NCI-H510A treated with DMSO at 0.1 percent for 48 hours (cell line): ENCODE measurements at places on chromosomes 12 and 14.
A peak's percentile ranks its signal among the peaks of the same experiment; 100 is the strongest.

- no peak for DNase-seq
Measured at GRCh38 chr14:76870166-76870565, 44.0 kb downstream of the LRRC74A start.

DNA sequence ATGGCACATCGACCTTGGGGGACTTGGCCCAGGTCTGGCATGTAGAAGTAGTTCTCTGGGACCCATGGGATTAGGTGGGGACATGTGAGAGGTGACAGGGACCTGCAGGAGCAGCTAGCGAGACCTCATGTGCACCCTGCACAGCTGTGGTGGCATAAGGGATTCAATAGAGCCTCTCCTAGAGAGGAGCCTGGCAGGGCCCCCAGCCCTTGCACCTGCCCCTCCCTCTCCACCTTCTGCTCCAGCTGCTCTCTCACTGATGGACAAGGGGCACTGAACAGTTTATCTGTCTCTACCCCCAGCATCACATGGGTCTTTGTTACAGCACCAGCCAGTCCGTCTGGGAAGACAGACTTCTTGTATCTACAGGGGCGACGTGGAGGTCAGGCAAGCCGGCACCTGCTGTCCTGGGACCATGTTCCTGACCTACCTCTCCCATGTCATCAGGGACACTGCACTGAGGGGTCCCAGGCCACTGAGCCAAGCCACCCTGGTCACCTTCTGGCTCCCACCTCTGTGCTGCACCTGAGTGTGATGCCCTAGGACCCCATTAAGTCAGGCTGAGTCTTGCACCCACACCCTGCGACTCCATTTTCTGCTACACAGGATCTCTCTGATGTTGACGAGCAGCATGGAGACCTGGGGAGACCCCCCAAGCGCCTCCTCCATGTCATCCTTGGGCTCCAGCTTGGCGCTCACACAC lies 32.6 kb downstream of the DDX11 start:
- DNase-seq, result peak; percentile 55

DNA sequence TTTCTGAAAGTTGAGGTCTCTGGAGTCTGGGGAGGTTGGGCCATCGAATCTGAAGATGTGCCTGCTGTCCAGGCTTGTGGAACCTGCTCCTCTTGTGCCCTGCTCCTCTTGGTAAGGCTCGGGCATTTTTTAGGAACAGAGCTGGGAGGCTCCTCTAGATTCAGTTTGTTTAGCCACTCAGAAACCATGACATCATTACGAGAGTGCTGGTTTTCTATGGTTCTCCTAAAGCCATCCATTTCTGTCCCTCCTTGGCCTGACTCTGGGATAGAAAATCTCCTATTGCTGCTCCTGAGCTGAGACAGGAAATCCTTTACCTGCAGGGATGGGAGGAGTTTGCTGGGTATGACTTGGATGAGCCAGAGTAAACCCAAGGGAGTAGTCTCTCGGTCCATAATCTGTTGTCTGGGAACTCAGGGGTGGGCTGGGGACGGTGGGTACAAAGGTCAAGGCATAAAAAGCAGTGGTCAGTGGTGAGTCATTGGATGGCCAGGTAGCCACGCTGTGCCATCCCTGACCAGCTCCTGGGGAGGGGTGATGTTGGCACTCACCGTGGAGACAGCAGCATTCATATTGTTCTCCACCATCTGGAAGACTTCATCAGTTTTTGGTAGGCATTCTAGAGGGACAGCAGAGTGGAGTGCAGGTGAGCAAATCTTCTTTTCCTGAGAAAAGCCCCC lies 2.4 kb upstream of the ADCY4 start:
- DNase-seq, result no peak

GRCh38 chr14:100049220-100049619 lies 16.0 kb upstream of the EVL start:
- no peak for DNase-seq

DNA sequence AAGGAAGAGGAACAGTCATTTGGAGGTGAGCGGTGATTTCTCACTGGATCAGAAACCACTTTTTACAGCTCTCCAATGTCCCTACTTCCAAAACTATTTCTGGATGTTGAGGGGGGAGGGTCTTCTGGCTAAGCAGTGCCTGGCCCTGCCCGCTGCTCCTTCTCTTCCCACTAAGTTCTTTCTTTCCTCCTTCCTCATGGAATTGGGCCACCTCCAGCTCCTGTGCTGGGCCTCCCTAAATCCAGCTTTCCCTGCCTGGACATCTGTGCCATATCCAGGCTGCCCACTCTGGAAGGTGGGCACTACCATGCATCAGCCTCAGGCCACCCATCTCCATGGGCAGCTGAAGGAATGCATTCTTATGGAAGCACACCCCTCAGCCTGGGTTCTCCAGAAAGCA lies 11.5 kb downstream of the DHRS2 start:
- no peak for DNase-seq

GRCh38 chr14:50531595-50532501 lies 521 bp downstream of the MAP4K5 start:
- peak; percentile 42 for DNase-seq

DNA sequence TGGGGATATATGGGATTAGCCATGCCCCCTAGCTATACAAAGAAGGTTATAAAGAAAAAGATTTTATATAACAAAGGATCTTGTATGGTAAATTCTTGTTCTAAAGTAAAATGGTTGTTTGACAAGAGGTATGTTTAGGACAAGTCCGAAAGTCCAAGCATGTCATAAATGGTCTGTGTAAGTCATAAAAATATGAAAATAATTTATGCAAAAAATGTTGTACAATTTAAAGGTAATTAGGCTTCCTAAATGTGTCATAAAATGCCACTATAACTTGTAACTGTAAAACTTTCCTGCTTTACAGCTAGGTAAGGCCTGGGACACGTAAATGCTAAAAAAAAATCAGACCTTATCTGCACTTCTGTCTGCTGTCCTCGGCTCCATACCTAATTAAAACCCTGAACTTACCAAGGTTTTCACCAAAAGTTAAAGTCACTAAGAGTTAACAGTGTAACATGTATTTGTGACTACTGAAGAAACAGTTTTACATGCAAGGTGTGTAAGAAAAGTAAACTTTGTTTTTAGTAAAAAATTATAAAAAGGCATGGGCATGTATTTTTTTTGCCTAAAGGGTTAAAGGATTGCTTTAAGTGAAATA lies 110.0 kb upstream of the RESF1 start:
- no peak for DNase-seq

GRCh38 chr12:89993632-89994031 lies 285.0 kb upstream of the ATP2B1 start:
- DNase-seq, result no peak

- no peak for DNase-seq
Measured at GRCh38 chr14:50607761-50608160, 47.8 kb downstream of the ATL1 start.

DNA sequence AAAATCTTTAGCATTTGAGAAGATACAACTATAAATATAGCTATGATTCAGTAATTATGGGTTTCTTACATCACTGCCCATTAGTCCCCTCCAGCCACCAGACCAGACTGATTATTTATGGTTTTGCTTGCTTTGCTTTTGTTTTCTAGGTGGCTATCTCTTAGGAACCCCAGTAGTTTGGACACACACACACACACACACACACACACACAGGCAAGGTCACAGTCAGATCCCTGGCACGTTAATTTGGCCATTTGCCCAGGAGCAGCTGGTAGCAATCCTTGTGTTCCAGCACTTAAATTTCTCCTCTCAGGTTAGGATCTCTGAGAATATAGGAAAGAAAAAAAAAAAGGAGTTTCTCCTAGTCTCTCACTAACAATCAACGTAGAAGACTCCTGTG lies 90.2 kb upstream of the RESF1 start:
- no peak for DNase-seq

- no peak for DNase-seq
Measured at GRCh38 chr12:119911182-119911581, 34.1 kb upstream of the CIT start.

DNA sequence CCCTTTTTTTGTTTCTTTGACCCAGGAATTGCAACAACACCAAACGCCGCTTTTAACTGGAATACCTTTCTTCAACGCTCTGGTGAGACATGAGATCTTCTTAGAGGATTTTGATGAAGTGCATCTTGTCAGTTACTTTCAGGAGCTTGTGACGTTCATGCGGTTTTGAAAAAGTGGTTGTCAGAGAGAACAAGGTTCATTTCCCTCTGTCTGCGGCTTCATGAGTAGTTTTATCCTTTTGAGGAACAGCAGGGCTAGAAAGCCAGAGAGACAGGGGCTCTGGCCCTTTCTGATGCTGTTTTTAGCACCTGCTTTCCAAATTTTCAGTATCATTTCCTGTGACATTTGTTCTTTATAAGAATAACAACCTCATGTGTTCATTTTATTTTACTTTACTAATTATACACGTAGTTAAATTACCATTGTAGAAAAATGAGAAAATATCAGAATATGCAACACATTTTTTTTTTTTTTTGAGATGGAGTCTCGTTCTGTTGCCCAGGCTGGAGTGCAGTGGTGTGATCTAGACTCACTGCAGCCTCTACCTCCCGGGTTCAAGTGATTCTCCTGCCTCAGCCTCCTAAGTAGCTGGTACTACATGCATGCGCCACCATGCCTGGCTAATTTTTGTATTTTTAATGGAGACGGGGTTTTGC lies 61.8 kb downstream of the GLT1D1 start:
- DNase-seq, result no peak

GRCh38 chr12:103556890-103557627 lies 30.0 kb upstream of the STAB2 start:
- no peak for DNase-seq

DNA sequence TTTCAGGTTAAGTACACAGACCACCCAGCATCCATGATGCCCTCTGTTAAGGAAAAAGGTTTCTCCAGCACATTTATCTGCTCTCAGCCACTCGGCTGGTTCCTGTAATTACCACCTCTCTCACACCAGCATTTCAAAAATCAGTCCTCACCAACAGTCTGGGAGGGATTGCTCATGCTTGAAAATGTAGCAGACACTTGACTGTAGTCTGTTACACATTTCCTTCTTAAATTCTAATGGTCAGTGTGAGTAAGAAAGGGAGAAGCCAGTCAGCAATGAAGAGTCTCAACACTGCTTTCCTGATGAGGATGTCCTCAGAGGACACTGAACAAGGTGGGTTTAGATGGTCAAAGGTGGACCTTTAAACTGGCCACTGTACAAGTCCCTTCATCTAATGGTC lies 6.0 kb downstream of the ZBTB39 start:
- no peak for DNase-seq

DNA sequence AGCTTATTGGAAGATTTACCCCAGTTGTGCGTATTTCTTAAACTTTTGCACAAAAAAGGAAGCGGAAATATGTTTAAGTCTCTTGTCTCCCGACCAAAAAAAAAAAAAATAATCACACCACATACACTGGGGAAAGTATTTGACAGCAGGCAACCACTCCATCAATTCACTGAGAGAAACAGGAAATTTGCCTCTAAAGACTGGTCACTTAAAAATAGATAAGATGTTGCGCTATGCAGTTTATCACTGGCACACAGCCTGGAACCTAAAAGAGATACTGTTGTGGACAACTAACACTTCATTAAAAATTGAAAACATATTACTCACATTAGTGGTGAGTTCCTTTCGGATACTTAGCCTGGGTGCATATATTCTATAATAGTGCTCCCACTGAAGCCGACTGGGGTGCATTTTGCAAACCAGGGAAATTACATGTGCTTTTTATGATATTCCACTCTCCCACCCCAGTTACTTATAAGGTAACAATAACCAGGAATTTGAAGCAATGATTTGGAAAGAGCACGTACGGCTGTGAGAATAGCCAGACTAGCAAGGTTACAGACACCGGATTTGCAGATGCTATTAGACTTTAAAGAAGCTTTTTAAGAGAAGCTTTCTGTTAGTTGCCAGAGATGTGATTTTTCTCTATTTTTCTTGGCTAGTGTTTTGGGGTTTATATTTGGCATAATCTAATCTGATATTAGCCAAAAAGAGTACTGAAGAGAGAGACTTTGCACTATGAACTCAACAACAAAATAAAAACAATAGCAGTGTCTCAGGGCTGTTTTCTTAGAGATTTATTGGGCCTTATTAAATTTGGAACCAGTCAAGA lies 311.5 kb downstream of the NOVA1 start:
- DNase-seq, result no peak

DNA sequence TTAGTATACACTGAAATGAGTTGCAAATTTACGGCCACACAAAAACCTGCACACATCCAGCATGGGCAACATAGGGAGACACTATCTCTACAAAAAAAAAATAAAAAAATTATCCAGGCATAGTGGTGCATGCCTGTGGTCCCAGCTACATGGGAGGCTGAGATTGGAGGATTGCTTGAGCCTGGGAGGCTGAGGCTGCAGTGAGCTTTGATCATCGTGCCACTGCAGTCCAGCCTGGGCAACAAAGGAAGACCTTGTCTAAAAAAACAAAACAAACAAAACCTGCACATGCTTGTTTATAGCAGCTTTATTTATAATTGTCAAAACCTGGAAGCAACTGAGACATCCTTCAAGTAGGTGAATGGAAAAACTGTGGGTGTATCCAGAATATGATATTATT lies 4.9 kb upstream of the TOMM20L start:
- no peak for DNase-seq

GRCh38 chr12:46815809-46816208 lies 10.0 kb downstream of the SLC38A4 start:
- no peak for DNase-seq

DNA sequence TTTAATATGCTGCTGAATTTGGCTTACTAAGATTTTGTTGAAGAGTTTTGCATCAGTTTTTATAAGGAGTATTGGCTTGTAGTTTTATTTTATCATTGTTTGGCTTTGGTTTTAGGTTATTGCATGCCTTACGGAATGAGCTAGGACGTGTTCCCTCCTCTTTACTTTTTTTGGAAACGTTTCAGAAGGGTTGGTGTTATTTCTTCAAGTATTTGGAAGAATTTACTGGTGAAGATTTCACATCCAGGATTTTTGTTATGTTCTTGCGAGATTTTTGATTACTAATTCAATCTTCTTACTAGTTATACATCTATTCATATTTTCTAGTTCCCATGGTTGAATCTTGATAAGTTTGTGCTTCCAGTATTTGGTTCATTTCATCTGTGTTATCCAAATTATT lies 823.2 kb downstream of the SLC6A15 start:
- no peak for DNase-seq

DNA sequence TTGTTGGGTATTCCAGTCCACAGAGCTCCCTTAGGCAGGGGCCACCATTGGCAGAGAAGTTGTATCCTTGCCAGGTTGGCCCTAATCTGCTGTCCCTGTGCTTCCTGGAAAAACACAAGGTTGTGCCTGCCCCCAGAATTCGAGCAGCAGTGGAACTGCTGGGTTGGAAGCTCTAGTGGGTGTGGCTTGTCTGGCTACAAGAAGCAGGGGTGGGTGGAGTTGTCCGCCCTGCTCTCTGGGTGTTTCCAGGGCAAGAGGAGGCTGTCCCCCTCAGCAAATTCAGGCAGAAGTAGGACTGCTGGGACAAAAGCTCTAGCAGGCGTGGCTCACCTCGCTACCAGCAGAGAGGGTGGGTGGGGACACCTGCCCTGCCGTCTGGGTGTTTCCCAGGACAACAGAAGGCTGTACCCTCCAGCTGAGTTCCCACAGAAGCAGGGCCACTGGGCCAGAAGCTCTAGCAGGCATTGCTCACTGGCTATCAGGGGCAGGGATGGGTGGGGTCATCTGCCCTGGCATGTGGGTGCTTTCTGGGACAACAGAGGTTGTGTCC lies 72.8 kb upstream of the NPAS3 start:
- DNase-seq, result no peak

- no peak for DNase-seq
Measured at GRCh38 chr12:109346920-109347319, 780 bp upstream of the MYO1H start.

GRCh38 chr12:21073129-21073528 lies 57.9 kb upstream of the SLCO1B1 start:
- no peak for DNase-seq
